ENCODE measurements at places on chromosomes 12 and 14. TPM values are rescaled to one million over a fixed set of nuclear protein-coding genes. Genes with fewer than 3 reads are reported as not detected.

DNA sequence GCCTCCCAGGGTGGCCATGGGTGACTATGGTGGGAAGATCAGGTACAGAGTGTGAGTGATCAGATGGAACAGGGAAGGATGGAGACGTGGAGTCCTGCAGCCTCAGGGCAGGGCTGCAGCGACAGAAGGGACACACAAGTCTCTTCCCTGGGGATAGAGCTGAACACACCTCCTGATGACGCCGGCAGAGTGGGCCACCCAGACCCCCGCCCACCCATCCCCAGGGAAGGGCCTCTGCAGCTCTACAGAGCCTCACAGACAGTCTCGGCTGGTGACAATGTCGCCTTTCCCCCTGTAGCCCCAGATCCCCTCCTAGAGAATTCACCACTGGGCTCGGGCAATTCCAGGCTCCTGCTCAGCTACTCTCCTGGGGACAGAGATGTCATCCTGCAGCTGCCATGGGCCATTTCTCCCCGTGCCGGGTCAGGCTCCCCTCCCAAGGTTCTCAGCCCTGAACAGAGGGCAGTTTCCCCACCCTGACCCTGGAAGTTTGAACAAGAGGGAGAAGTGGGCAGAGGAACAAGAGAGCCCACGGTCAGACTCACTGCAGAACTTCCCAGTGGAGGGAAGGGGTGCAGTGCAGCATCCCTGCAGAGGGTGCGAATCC lies 115.7 kb downstream of the NCOR2 start:
- DNase-seq: no peak

GRCh38 chr12:98224584-98225221 lies 290.7 kb upstream of the TMPO start:
- no peak for DNase-seq

The SLC5A8 gene
- polyA plus RNA-seq: not detected

The LRP1-AS gene
- polyA plus RNA-seq: 1.1 TPM

Measured in right lung (tissue), 10 donors.